ENCODE measurements at places on chromosomes 1 and 21.

DNA sequence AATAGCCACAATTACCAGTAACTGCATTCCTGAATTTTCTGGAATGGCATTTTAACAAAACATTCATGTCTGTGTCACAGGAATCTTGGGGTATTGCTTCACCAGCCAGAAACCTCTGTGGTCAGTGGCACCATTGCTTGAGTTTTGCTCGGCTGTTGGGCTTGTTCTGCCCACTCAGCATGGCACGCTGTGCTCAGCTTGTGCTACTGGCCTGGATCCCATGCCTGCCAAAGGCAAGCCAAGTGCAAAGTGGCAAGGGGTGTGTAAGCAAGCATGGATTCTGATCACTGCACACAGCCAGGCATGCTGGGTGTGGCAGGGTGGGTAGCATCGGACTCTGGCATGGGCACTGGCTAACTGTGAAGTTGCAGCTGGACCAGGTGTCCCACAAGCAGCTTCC lies 1150.9 kb downstream of the MRPL39 start:
- no peak for DNase-seq

GRCh38 chr1:196464480-196464941 lies 143.7 kb downstream of the KCNT2 start:
- DNase-seq = peak; percentile 79

DNA sequence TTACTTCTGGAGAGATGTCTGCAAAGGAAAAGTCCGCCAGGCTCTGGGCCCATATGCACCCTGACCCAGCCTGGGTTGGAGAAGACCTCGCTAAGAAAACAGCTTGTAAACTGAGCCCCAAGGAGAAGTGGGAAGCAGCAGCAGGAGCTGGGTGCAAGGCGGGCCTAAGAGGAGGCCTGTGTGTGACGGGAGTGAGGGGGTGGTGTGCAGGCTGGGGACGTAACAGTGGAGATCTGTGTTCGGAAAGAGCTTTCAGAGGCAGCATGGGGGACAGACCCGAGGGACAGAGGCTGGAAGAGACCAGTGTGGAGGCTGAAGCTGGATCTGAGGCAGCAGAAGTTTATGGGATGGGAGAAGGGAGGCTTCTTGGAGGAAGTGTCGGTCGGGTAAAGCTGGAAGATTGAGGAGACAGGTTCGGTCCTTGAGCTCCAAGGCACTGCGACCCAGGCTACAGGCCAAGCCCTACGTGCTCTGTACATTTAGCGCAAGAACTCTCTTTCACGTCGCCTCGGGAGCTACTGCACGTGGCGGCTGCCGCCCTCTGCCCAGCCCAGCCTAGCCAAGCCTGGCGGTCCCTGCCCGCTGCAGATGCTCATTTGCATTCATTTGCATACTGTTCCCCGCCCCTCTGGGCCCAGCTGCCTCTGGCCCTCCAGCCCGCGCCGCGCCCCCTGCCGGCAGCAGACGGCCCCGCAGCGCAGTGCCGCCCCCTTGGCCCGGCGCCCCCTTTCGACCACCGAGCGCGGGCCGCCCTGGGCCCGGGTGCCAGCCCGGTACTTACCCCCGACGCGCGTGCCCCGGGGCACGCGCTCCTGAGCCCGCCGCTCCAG lies 6.3 kb downstream of the HPCA start:
- DNase-seq = peak; percentile 34

- DNase-seq = peak; percentile 83
These were observed 25.0 kb upstream of the UAP1 start for GRCh38 chr1:162536511-162536910.
